CD4-positive, alpha-beta T cell treated with Interleukin-12 subunit alpha and Interleukin-12 subunit beta, for 1 hour (primary cell): ENCODE measurements at places on chromosomes 2 and 18.

DNA sequence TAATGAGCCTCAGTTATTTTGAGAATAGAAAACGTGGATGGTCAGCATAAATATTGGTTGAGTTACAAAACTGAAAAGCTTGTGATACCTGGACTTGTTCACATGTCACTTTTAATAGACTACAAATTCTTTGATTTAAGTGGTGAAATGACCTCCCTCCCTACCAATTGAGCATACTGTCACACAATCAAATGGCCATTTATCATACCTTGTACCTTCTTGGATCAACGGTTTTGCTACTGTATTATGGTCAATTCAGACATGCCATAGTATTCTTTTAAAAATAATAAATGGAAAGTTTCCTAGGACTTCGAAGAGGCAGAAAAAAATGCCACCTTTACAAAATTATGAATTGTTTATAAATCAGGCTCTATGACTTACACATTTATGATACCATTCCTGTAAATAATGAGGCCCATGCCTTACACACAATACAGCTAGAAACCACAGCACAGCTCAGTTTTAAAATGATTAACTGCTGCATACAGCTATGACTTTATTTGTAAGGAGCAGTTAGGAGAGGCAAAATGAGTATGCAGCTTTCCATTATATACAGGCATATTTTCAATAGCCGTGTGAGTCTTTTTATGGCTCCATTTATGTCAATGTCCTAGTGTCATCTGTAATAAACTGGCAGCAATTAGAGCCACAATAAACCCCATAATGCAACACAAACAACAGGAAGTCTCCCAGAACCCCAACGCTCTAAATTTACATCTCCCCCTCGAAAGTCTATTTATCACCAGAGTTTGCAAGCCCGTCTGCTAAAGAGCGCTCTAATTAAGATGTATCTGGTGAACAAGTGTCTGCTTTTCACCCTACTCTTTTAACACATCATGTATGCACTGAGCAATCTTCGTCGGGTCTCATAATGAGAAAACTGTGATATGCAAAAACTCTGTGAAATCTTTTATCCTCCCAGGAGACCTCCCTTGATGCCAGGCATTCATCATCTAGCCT, 176.1 kb downstream of the ZNF521 start:
- no peak for DNase-seq

DNA sequence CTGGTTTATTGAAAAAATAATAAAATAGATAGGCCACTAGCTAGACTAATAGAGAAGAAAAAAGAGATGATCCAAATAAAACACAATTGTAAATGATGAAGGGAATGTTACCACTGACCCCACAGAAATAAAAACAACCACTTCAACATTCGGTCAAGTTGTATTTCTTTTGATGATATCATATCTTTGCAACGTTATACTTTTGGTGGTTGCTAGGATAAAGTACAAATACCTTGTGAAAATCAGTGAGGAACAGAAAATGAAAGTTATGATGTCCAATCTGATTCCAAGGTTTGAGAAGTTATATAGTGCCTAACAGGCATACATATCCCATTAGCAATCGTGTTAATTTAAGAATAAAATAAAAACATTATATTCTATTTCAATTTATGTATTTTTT, 6.6 kb upstream of the ASNSD1 start:
- DNase-seq = no peak

DNA sequence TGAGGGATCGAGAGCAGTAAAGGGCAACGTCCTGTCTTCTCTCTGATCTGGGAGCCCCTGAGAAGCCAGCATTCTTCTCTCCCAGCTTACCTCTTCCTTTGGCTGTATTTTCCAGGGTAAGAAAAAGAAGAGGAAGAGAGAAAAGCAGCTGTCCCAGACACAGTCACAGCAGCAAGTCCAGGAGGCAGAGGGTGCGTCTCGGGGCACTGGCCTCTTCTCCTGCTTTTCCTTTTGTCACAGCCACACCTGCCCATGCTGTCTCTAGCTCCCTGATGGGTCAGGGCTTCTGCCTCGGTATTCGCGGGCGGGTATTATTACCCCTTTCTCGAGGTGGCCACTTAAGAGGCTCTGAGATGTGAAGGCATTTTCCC, 20.3 kb downstream of the TGOLN2 start:
- no peak for DNase-seq

DNA sequence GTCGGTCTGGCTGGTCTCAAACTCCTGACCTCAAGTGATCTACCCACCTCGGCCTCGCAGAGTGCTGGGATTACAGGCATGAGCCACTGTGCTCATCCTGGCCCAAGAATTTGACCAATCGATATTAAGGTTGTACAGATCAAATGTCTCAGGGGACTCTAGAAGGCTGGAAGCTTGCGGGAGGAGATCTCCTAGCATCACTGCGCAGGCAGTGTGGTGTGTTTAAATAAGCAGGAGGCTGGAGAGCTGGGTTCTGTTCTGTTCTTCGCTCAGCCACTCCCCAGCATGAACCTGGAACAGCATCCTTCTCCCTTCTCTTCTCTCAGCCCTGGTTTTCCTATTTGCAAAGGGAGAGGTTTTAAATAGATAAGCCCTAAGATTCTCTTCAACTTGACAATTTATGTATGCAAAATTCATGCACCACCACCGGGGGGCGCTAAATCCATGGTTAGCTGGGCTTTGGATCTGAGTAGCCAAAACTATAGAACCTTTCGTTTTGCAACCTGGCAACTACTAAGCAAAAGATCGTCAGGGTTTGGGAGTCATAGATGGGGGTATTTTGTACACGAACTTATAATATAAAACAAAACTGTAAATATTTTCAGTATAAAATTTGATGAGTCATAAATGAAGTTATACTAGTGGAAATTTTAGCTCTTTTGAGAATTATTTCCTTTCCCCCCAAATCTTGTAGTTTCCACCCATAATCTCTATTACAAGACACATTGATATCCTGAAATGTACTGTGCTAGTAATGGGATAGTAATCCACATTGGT, 60.6 kb downstream of the SLC16A14 start:
- peak; percentile 75 for DNase-seq

- no peak for DNase-seq
These were observed 50.3 kb upstream of the ETAA1 start for GRCh38 chr2:67346718-67347407.

DNA sequence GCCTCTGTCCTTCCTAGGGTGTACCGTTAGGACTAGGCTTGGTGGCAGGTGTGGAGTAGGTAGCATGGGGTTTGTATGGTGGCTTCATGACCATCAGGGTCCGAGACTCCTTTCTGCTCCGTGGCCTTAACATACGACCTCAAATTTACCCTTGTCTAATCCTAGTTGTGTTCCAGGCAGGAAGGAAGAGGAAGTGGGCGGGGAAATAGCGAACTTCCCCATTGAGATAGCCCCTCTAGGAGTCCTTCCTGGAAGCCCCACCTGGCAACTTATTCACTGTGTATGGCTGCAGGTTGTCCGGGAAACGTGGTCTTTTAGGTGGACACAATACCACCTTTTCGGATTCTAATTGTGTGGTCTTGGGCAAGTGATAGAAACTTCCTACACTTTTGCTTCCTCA, 9.3 kb downstream of the CD8A start:
- DNase-seq = no peak

DNA sequence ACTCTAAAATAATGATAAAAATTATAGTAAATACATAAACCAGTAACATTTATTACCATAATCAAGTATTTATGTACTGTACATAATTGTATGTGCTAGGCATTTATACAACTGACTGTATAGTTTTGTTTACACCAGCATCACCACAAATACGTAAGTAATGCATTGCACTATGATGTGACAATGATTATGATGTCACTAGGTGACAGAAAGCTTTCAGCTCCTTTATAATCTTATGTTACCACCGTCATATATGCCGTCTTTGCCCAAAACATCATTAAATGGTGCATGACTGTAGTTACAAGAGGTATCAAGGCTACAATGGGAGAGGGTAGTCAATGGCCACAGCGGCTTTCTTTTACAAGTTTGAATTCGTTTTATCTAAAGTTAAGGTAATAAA, 60.1 kb downstream of the ICOS start:
- no peak for DNase-seq

DNA sequence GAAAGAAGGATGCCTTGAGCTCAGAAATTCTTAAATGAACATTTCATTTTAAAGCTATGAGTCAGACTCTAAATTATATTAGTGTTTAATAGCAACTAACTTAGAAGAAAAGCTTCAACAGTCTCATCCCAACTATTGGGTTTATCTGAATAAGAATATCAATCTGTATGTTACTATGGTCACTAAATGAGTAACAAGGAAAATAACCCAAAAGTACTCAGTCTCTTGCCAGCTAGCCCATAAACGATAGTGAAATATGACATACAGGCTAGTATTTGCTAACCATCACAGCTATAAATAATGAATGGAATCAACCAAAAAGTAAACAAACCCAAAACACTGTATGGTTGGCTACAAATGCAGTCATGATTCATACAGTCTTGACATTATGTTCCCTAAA, 174.9 kb downstream of the RAB3GAP1 start:
- no peak for DNase-seq

GRCh38 chr18:33875029-33875565, 297.1 kb downstream of the ASXL3 start:
- DNase-seq = no peak

GRCh38 chr2:180618570-180618969, 361.8 kb upstream of the UBE2E3 start:
- no peak for DNase-seq

DNA sequence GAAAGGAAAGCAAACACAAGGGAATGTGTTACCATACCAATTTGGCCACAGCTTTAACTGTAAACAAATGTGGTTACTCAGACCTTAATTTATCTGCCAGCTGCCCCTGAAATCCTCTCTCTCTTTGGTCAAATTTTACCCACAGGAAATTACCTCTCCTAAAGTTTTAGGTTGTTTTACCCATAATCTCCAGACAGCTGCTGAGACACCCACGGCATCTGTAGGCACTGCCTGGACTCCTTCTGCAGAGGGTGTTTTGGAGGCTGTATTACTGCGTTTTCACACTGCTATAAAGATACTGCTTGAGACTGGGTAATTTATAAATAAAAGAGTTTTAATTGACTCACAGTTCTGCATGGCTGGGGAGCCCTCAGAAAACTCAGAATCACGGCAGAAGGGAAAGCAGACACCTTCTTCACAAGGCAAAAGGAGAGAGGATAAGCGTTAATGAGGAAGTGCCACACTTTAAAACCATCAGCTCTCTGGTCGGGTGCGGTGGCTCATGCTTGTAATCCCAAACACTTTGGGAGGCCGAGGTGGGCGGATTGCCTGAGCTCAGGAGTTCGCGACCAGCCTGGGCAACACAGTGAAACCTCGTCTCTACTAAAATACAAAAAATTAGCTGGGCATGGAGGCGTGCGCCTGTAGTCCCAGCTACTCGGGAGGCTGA, 677.5 kb upstream of the FSHR start:
- DNase-seq = no peak

DNA sequence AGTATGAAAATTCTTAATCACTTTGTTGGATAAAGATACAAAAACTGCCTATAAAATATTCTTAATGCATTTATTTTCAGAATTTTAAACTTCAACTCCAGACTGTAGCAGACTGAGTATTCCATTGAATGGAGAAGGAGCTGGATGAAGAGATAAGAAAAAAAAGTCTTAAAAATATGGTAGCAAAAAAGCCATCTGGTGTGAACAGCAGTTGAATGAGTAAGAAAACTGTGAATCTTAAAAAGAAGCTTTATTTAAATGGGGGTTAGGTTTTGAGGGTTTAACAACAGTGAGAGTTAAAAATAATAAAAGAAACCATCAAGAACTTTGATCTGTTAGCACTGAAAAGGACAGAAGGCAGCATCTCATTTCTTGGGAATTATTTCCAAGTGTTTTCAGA, 91.5 kb downstream of the KCNH7 start:
- DNase-seq = no peak

- DNase-seq = no peak
These were observed 156.5 kb downstream of the TNS1 start for GRCh38 chr2:217846321-217846743.

- DNase-seq = no peak
These were observed 386.0 kb upstream of the ATP5MC3 start for GRCh38 chr2:175567435-175568061.

DNA sequence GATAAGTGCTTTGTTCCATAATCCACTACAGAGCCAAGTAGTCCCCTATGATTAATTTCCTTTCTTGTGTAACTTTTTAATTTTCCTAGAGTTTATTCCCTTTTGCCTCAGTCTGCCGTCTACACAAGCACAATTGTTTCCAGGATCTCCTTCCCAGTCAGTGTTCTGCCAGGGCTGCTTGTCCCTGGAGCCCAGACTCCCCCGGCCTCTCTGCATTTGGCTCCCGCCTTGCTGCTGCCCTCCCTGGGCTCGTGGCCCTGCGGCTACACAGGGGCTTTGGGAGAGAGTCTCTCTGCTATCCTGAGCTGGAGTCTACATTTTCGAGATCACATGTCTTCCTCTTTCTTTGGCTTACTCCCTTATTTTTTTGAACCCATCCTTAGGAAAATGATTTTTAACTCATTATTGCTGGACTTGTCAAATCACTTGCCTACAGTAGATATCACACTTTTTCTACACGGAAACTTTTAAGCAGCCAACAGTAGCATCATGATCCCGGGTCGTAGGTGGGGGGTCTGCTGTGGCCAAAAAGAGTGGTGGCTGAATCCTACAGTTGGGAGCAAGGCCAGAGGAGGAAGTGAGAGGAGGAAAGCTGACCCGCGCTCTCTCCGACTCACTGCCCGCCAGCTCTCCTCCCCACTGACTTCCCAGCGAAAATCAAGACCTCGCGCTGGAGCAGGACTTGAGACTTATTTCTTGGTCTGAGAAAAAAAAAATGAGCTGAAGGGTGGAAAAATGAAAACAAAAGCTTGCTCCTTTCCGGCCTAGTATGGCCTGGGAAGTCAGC, 9.4 kb downstream of the FBLN7 start:
- no peak for DNase-seq

DNA sequence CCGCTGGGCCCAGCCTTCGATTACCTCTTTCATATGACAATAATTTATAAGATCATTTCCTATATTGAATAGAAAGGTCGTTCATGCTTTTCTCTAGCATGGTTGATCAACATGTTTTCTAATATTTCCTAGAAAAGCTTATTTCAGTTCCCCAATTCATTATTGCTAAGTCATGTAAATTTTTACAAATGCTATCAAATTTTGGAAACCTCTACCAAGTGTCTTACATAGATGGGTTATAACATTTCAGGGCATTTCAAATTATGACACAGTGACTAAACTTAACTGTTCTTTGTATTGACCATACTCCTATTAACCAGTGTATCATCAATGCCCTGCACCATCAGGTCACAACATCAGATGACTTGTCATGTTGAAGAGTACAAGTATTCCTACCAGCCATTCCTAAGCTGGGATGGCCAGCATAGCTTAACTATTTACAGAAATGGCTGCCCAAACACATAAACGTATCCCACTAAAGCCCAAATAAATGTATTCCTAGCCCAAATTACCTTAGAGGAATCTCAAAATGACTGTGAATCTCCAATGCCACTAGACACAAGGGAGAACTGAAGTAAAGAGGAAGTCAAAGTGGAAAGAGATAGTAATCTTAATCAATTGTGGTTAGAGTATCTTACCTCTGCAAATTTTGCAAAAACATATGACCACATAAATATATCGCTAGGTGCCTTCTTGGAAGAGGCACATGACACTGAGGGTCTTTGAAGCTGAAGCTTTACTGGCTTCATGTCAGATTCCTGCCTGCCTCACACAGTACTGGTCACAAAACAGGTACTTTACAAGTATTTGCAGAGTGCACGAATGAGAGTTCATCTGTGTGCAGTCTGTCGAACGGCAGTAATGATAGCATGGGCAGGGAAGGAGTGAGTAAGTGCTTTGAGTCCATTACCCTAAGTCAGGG, 87.3 kb upstream of the TLK1 start:
- DNase-seq = peak; percentile 51
